ENCODE measurements at places on chromosomes 16 and 17.

GRCh38 chr16:84314814-84315213, 20.1 kb downstream of the WFDC1 start:
- DNase-seq = no peak

- no peak for DNase-seq
Observed at GRCh38 chr16:53503991-53504663, 1.1 kb upstream of the AKTIP start.

DNA sequence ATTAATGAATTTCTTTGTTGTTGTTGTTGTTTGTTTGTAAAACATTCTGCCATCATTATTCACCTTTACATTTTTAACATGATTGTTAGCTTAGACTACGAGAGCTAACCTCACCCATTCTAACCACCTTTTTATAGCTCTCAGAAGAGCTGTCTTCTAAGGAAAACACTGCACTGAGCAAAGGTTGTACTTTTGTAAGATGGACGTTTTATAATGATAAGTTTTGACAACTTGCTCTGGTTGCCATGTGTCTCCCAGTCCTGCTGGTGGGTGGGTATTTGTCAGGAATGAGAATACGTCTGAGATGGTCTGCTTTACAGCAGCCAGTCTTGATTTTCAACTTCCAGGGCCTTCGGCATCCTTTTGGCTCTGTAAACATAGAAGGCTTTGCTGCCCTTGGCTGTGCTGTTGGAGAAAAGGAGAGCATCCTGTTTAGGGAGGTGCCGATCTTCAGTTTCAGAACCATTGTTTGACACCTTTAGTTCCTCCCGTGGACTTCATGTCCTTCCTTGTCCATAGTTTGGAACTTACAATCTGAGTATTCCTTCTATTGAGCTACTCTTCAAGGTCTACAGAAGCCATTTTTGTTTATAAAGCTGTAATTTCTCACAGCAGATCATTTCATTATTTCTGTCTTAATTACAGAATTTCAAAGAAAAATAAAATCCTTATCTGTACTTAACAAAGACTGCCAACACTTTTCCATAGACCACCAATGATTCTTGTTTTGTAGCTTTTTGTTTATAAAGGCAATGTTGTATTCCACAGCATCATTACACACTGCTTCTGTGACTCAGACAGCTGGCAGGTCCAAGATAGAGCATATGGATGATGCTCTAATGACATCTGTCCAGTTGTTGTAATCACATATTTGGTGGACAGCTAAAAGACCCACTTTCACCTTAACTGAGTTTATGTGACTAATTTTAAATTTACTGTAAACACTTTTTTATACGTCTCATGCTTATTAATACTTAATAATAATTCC, 270.1 kb upstream of the TBX2 start:
- no peak for DNase-seq

DNA sequence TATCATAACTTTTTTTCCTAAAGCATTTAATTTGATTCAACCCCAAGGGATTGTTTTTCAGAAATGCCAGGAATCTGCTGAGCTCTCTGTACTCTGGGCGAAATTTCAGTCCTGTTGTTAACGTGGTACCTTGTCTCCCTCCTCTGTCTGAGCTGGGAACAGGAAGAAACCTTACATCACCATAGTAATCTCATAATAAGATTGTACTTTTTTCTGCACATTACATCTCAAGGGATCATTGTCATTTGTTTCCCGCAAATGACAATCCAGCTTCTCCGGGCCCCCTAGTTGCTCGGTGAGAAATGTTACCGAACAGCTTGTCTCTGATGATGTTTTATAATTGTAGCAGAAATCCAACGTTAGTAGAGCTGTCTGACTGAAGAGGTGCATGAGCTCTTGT, 152.7 kb upstream of the ERCC4 start:
- no peak for DNase-seq

- DNase-seq = no peak
Observed at GRCh38 chr16:10494343-10495030, 85.9 kb downstream of the EMP2 start.

DNA sequence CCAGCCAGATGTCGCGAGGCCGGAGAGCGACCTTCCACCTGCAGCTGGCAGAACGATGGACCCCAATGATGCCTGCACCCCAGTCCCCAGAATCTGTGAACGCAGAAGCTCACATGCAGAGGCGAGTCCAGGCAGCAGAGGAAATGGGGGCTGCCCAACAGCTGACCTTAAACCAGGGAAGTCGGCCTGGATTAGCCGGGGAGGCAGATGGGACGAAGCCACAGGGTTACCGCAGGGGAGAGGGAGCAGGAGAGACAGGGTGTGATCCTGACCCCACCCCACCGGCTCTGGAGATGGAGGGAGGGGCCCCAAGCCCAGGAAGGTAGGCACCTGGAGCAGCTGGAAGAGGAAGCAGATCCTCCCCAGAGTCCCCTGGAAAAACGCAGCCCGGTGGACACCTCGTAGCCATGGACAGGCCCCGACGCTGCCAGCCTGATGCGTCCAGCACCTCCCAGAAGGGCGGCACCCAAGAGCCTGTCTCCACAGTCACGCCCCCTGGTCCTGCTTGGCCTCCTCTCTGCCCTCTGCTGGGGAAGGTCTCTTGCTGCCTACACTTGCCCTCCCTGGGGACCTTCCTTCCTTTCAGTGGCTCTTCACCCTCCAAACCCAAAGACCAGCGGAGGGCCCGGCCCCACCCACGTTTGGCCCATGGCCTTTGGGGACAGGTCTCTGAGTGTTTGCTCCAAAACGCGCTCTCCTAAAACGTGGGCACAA, 37.3 kb downstream of the PIEZO1 start:
- DNase-seq = no peak

DNA sequence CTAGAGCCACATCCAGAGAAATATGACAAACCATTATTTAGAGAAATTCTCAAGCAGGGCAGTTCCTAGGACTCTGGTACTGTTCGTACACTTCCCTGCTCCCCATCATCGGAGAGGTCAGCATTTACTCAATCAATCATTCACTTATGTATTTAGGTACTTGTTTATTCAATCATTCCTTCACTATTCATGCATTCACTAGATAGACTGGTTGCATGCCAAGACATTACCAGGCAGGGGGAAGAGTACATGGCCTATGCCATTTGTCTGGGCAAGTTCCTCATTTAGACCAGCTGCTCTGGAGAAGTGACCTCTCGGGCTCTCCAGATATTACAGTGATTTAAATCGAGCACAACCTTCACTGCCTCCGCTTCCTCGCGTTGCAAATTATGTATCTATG, 603.4 kb downstream of the KCNJ2 start:
- no peak for DNase-seq

DNA sequence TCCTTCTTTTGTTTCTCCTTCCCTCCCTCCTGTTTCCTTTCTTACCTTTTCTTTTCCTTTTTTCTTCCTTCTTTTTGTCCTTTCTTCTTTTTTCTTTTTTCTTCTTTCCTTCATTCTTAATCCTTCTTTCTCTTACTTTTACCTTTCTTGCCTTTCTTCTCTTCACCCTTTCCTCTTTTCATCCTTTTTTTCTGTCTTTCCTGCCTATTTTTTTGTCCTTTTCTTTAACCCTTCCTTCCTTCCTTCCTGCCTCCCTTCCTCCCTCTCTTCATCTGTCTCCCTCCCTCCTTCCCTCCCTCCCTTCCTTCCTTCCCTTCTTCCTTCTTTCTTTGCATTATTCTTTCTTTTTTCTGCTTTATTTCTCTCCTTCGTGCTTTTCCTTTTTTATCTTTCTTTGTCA, 160.7 kb downstream of the AXIN2 start:
- no peak for DNase-seq

DNA sequence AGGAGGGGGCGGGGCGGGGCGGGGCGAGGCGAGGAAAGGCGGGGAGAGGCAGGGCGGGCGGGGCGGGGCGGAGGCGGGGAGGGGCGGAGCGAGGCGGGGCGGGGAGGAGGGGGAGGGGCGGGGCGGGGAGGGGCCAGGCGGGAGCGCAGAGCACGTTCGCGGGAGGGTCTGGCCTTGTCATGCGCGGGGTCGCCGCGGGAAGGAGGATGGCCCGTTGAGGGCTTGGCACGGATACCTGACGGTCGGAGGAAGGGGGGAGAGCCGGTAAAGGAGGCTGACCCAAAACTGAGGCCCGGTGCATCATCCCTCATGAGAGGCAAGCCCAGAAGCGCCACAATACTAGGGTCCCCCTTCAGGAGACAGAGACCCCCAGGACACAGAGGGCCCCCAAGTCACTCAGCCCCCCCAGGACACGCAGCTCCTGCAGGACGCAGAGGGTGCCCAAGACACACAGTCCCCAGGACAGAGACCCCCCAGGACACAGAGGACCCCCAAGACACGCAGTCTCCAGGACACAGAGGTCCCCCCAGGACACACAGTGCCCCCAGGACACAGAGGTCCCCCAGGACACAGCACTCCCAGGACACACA, 593 bp upstream of the WDR45B start:
- no peak for DNase-seq

- DNase-seq = no peak
Observed at GRCh38 chr17:50487213-50488096, 8.8 kb downstream of the RSAD1 start.

GRCh38 chr16:89599902-89600301, 13.5 kb upstream of the DPEP1 start:
- DNase-seq = no peak

- DNase-seq = no peak
Observed at GRCh38 chr17:11805952-11806351, 191.3 kb downstream of the ZNF18 start.

DNA sequence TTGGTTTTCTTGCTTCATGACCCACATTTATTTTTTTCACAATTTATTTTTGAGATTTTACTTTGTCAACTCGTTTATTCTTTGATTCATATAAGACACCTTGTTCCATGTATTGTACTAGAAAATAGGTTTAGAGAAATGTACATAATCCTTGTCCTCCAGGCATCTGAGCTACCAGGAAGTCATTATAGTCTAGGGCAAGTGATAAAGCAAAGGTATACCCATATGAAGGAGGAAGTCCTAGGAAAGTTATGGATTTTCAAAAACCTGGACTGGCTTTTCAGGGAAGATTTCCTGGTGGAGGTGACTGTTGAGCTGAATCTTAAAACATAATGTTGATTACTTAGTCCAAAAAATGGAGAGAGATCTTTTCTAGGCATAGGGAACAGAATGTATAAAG, 98.8 kb upstream of the SHISA6 start:
- no peak for DNase-seq

GRCh38 chr16:12240036-12240435, 263.5 kb downstream of the SNX29 start:
- DNase-seq = no peak

- DNase-seq = no peak
Observed at GRCh38 chr17:3981455-3981854, 17.2 kb upstream of the ATP2A3 start.

DNA sequence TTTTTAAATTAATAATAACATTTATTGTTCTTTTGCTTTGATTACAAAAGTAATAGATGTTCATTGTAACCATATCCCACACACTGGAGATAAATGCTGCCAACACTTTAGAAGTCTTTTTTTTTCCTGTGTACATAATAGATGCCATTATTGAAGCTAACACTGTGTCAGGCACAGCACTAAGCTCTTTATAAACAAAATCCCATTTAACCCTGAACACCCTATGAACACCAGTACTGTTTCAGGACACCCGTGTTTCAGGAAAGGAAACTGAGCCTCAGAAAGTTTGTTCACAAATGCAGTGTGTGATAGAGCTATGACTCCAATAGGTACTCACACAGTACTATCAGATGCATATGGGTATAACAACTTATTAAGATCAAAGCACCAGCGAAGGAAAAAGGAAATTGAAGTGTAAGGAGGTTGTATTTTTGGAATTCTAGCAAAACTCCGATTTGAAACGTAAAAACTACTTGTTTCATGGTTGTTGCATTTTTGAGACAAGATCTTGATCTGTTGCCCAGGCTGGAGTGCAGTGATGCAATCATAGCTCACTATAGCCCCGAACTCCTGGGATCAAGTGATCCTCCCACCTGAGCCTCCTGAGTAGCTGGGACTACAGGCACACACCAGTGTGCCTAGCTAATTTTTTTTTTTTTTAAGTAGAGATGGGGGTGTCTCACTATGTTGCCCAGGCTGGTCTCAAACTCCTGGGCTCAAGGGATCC, 2.0 kb upstream of the KIFC3 start:
- no peak for DNase-seq

GRCh38 chr16:4454623-4455022, 19.8 kb downstream of the NMRAL1 start:
- no peak for DNase-seq

- no peak for DNase-seq
Observed at GRCh38 chr16:3954411-3954921, 74.0 kb upstream of the CREBBP start.

GRCh38 chr17:7329997-7330637, 982 bp upstream of the NEURL4 start:
- DNase-seq = peak; percentile 60

DNA sequence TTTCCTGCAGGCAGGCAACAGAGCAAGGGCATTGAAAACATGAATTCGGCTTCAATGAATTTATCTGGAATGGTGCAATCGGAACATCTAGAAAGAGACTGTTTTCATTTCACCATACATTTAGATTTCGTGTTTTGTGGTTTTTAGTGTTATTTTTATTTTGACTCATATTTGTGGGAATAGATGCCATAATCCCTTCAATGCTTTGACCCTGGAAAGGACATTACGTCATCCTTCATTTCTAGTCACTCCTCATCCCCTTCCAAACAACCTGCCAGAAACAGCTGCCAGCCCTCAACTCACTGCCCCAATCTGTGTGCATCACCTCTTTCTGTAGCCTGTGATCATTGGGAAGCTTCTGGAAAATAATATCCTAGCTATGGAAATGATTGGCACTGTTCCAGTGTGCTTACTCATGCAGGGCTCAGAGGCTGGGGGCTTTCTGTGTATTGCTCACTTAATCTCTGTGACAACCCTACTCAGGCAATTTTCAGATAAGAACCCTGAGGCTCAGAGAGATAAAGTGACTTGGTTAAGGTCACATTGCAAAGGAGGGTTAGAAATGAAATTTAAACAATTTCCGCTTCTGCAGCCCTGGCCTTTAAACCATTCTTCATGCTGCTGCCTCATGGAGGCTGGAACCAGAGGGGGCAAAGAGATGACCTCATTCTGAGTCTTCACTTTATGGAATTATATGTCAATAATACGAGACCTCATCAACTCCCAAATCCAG, 9.5 kb upstream of the KSR1 start:
- no peak for DNase-seq

DNA sequence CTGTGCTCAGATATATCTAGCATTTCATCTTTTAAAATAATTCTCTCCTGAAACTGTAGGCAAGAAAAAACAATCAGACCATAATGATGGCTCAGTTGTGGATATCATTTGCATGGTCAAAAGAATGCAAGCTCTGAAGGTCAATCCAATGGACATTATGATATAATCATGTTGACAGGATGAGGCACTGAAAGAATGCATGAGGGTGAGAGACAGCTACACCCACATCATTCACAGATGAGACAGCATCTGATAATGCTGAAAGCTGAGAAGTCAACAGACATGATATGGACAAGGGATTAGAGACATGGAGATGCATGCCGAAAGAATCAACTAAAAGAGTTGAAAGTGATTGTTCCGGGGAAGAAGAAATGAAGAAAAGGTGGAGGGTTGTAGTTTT, 346.4 kb upstream of the CDH5 start:
- no peak for DNase-seq
